HuH-7.5 (cell line): ENCODE measurements at places on chromosomes 6 and 20.
A peak's percentile ranks its signal among the peaks of the same experiment; 100 is the strongest.

GRCh38 chr6:34888514-34888856 lies 570 bp upstream of the ANKS1A start:
- no peak for DNase-seq

DNA sequence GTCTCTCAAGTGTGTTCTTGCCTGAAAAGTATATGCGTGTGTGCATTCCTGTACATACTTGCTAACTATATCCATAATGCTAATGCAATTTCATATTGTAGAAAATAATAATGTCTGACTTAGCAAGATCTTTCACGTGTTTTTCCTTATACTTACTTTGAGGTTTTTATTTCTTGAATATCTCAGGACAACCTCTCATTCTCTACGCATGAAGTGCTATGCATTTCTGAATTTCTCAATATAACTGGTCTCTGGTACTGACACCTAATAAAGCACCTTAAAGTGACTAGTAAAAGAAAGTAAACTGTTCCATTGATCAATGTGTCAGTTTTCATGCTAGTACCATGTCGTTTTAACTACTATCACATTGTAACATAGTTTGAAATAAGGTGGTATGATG lies 589.9 kb upstream of the ADGRB3 start:
- DNase-seq: no peak

DNA sequence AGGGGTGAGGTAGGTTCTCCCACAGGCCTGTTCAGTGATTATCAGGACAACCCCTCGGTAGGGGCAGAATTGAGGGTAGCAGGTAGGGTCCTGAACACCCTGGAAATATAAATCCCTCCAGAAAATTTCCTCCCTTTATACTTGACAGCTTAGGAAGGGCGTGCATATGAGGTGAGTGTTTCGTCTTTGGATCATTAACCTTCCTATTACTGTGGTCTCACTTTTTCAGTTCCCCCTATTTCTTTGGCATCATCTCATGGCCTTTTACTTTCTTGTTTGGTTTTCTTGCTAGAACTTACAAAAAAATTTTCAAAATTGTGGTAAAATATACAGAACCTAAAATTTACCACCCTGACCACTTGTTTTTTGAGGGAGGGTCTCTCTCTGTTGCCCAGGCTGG lies 18.7 kb upstream of the EPB41L1 start:
- DNase-seq: no peak

DNA sequence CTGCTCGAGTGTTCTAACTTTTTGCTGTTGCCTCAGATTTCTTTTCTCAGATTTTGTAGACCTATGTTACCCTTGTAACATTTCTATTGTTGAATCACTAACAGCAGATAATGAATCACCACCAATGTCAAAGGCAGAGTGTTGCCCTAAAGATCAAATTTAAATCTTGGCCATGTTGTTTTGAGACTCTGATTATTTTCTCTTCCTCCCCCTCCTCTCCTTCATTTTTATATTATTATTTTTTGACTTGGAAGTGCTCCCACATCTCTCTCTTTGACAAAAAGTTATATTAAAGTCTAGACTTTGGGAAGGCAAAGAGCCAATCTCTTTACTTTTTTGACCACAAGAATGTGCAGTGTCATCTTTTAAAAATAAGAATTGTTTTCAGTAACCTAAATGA lies 422.7 kb downstream of the NKAIN2 start:
- no peak for DNase-seq

GRCh38 chr20:51321343-51322163 lies 221.0 kb downstream of the NFATC2 start:
- no peak for DNase-seq

GRCh38 chr6:100553243-100553642 lies 88.5 kb upstream of the SIM1 start:
- DNase-seq: no peak

DNA sequence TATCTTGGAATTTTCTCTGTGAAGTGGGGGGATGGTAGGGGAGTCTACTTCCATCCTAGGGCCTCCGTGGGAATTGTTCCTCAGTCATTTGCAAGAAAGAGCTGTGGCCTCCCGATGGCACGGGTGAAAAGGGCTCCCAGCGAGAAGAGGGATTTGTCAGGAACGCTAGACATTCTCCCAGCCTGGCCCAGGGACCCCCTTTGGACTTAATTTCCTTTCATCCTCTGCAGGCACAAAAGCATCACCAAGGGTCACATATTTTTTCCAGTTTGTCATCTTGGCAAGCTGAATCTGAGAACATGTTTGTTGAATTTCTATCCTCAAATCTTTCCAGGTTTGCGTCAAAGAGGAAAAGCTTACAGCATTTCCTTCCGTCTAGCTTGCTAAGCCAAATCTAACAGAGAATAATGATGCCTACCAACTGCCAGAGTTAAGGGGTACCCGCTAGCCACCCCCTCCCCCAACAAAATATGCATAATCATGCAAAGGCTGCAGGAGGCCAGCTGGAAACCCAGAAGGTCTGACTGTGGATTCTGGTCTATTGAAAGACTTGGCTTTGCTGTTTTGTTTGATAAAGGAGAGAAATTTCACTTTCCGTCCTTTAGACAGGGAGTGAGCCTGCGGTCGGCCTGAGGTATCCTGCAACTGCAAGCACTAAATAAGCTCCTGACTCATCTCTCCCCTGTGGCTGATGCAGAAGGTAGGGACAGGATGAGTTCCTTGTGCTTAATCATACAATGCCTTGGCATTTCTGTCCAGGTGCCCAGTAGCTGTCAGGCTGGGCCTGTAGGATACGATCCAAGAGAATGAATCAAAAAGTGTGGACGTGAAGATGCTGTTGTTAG lies 23.1 kb downstream of the PSMG4 start:
- no peak for DNase-seq

GRCh38 chr6:155223646-155224451 lies 40.0 kb upstream of the CLDN20 start:
- DNase-seq: no peak

- no peak for DNase-seq
These were observed 330.8 kb upstream of the PREP start for GRCh38 chr6:105733556-105734162.

GRCh38 chr20:49479785-49480184 lies 2.7 kb downstream of the KCNB1 start:
- DNase-seq: peak; percentile 78

GRCh38 chr6:156953479-156954146 lies 176.4 kb downstream of the ARID1B start:
- peak; percentile 73 for DNase-seq

DNA sequence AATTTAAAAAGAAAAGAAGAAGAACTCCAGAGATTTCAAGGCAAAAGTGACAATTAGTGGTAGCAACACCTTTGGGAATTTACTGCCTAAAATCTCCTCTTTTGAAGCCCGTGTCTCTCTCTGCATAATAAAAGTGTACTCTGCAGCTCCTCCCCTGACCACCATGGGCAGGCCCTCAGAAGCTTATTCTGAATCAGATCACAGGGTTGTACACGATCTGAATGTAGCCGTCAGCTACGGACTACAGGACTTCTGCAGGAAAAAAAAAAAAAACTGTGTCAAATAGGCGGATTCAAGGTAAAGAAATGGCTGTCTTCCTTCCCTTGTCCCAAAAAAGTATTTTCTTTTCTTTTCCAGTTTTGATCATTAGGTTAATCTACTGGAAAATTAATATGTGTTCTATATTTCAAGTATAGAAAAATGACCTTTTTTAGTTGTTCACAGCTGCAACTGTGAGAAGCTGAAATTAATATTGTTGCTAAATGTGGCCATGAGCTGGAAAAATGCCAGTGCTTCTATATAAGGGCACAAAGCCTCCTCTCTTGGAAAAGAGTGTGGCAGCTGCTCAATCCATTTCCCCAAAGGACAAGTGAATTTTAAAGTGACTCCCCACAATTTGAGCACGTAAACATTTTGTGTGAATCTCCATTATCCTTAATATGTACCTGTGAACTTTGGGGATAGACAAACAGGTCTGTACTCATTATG lies 397.4 kb downstream of the C6orf118 start:
- no peak for DNase-seq

DNA sequence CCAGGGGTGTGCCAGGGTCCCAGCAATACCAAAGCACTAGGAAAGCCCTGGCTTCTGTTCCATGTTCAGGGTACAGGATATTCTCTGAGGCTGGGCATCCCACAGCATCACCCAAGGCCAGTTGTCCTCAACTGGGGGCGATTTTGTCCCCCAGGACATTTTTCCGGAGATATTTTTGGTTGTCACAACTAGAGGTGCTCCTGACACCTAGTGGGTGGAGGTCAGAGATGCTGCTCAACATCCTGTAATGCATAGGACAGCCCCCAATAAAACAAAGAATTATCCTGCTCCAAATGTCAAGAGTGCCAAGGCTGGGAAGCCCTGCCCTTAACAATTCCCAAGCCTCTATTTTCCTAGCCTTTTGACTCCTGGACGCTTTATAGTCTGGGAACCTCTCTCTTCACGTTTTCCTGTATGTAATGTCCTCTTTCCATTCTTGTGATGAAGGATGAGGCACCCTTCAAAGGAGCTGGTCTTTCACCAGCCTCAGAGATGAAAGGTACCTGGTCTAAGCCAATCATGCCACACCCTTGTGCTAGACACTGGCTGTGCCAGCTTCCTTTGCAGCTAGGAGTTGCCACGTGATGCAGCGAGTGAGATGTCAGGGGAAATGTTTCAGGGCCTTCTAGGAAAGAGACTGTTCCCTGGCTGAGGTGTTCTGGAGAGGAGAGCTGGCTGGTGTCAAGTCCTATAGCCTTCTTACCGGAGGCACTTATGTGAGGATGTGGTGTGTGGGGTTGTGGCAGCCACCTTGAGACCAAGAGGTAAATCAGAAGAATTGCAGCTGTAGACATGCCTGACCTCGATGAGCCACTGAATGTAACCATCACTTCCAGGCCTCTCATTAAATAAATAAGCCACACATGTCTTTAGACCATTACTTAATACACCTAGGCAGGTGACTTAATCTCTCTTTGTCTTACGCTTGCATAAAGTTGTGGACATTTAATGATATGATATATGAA lies 23.4 kb upstream of the KCNG1 start:
- DNase-seq: no peak

DNA sequence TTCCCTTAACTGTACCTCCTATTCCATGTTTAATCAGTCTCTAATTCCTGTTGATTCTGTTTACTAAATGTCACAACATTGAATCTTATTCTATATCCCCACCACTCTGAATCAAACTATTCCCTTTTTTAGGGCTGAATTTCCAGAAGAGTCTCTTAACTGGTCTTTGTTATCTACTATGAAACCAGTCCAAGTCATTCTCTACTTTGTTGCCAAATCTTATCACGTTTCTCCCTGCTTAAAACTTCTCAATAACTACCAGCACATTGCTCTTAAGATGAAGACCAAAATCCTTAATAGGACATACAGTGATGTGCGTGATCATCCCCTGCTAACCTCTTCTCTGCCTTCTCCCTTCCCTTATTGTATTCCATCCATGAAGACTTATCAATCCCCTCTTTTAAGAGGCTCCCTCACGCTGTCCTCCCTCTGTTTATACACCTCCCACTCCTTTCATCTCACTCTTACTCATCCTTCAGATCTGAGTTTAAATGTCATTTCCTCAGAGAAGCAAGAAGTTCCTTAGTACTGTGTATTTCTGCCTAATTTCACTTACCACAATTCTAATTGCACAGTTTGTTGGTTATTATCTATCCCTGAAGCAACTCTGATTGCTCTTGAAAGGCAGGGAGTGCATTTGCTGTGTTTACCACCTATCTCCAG lies 143.0 kb upstream of the AHI1 start:
- DNase-seq: no peak

DNA sequence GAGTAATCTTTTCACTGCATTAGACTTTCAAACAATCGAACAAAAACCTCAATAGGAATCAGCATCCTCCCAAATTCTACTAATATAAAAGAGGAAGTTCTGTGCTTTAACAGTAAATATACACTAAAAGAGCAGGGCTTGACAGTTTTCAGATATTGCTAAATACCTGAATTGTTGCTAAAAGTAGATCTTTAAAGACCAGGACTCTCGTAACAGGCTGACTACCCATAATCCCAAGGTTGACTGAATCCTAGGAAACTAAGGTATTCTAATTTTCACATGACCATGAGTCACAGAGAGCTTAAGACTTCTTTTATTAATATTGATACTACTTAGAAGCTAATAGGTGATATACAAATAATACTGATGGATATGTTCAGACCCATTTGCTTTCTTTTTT lies 10.1 kb downstream of the CD164 start:
- no peak for DNase-seq

DNA sequence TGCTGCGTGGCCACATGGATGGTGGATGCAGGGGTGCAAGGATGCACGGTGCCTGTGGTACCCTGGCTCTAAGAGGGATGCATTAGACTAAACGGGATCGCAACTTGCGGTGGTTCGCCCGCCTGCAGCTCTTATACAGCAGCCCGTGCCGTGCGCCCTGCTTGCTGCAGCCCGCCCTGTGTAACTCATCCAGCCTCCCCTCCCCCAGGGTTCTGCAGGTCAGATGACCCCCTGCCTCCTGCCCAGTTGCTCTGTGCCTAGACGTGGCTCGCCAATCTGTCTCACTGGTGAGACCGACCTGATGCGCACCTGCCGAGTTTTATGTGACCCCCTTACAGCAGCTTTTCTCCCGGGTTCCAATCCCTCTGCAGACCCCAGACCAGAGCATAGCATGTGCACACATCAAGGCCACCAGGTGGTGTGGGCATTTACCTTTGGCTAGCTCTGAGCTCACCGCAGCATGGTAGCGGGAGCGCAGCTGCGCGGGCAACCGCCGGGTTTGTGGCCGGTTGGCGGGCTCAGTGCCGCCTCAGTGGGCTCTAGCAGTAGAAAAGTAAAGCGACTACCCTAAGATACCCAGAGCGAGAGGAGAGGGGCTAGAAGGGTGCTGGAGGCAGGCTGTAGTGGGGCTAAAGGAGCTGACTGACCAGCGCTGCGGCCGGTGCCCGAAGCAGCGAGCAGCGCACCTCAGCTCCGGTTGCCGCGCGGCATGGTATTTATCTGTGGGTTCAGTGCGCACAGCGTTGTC lies 693 bp upstream of the GNAS-AS1 start:
- DNase-seq: peak; percentile 48

DNA sequence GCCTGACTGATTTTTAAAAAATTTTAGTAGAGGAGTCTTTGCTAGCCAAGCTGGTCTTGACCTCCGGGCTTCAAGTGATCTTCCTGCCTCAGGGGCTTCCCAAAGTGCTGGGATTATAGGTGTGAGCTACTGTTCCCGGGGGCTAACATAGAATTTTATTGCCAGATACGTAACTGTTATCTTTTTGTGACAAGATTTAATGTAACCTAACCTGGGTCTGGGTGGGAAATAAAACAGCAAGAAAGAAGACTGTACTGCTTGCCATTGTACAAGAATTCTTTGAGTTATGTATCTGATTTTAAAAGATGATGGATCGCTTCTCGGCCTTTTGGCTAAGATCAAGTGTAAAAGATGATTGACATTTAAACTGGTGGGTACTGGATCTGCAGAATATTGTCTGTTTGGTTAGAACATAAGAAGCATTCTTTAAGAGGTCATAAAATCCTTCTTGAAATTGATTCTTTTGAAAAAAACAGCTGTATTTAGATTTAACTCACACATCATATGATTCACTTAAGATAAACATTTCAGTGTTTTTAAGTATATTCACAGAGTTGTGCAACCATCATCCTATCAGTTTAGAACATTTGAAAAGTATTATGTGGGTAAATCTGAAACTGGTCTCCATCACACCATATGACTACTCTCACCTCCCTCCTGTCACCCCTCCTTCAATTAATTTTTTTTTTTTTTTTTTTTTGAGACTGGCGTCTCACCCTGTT lies 21.6 kb downstream of the TPX2 start:
- DNase-seq: no peak

- DNase-seq: no peak
These were observed 33.4 kb upstream of the GCNT2 start for GRCh38 chr6:10487668-10488327.
